ENCODE measurements at places on chromosomes 3 and 15.
A peak's percentile ranks its signal among the peaks of the same experiment; 100 is the strongest.

DNA sequence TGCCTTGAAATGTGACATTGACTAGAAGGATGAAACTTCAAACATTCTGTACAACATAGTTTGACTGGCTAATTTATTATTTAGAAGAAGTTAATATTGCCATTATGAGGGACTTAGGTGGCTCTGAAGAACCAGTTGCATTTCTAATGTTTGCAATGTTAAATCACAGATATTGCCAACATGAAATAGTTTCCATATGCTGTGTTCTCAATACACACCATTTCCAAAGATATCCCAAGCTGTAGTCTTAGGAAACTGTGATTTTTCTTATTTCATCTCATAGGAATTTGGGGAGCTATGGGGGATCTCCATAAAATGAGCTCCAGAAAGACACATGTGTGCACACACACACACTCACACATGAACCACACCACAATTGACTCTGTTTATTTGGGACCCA, 36.3 kb downstream of the ALG1L2 start:
- DNase-seq: no peak

DNA sequence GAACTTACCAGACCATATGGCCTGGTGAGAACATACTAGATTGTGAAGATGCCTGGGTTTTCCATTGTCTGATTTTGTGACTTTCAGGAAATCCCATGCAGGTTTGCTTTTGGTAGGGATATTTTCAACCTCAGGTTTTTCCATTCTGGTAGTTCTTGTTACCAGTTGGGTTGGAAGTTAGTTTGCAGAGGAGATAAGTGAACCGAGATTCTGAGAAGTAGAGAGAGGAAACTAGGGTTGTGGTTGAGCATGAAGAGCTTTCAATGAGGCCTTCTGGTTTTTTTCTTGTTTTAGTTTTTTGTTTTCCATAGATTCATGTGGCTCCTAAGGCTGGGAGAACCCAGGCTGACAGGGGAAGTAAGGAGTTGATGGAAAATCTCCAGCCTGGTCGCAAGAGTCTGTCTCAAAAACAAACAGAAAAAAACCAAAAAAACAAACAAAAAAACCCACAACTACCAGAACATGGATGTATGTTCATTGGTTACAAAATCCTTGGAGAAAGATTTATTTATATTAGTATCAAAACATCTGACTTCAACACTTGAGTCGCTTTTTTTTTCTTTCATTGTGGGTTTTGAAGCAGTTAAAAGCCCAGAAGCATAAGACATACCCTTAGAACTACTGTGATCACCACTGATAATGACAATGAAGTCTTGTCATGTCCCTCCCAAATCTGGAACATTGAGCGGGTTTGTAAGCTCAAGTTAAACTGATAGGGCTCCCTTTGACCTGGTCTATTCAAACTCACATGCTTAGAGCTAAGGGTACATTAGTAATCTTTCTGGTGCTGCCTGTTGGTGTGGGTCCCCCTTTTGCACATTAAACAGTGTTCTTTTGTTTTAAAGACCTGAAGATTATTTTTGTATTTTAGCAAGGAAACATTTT, 3.2 kb downstream of the GPR171 start:
- DNase-seq: no peak

GRCh38 chr3:187747506-187747905, 2.2 kb upstream of the BCL6 start:
- DNase-seq: no peak

DNA sequence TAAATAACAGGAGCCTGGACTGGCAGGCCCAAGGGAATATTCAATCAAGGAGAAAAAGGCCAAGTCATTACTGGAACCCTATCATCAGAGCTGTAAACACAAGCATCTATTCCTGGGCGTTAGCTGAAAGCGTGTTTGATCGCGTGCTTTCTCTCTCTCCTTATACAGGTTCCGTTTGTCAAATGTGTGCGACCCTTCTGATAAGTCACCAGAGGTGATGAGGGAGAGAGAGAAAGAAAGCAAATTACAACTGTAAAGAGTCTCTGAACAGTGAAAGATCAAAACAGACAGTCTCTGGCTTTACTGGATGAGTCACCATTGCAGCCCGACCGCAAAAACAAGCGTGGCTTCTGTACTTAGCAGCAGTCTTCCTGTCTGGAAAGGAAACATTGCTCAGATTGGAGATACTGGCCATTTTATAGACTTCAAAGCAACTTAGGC, 39.5 kb upstream of the TPRG1 start:
- DNase-seq: peak; percentile 61

- DNase-seq: no peak
These were observed 233.8 kb downstream of the NTRK3 start for GRCh38 chr15:88022716-88023115.

- no peak for DNase-seq
These were observed 9.4 kb downstream of the SLC6A20 start for GRCh38 chr3:45786801-45787495.

DNA sequence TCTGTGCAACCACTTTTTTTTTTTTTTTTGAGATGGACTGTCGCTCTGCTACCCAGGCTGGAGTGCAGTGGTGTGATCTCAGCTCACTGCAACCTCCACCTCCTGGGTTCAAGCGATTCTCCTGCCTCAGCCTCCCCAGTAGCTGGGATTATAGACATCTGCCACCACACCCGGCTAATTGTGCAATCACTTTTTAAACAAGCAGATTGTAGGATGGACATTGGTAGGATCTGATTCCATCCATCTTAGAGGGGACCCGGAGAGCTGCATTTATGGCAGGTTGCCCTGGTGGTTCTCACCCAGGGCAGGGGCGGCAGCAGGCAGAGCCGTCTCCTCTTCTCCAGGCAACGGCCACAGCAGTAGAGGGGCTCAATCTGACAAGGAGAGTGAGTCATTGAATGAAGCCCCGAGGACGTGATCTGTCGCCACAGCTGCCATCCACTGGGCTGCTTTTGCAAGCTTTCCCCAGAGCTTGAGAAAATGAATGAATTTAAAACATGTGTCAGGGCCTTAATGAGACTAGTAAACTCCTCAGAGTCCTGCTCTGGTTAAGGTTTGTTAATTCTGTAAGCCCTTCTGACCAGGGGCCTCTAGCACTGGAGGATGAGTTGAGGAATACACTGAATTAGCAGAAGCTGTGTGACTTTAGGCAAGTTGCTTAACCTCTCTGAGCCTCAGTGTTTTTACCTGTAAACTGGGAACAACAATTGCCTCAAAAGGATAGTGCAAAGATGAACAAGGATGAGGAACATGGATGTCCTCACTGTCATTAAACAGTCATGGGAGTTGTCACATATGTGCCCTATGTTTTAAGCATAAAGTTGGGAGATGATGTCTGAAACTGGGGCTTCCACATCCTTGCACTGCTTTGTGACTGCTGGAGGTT, 129.1 kb downstream of the ASB7 start:
- DNase-seq: no peak

- no peak for DNase-seq
These were observed 76.7 kb upstream of the SATB1 start for GRCh38 chr3:18501679-18502343.

DNA sequence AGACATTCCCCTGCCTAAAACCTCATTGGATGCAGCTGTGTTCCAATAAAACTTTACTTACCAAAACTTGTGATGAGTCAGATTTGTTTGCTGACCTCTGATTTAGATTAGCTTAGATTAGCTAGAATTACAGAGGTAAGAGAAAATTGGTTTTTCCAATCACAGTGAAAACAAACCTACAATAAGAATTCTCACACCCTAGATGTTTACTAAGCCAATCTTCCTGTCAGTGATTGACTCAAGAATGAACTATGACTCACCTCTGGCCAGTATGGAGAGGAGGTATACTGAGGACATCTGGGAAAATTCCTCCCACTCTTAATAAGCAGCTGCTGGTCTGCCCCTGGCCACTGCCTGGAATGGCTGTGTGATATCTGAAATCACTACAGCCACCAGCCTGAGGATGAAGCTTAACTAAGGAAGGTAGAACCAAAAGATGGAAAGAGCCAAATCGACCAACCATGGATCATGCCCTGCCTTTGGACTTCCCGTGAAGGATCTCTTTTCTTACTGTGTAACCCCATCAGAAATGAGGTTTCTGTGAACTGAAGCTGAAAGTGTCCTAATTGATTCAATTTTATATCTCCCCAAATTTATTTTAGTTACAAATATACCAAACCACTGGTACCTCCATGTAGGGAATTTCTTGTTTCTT, 19.0 kb upstream of the GHSR start:
- no peak for DNase-seq

- DNase-seq: no peak
These were observed 1407.1 kb downstream of the SI start for GRCh38 chr3:163671201-163671600.

DNA sequence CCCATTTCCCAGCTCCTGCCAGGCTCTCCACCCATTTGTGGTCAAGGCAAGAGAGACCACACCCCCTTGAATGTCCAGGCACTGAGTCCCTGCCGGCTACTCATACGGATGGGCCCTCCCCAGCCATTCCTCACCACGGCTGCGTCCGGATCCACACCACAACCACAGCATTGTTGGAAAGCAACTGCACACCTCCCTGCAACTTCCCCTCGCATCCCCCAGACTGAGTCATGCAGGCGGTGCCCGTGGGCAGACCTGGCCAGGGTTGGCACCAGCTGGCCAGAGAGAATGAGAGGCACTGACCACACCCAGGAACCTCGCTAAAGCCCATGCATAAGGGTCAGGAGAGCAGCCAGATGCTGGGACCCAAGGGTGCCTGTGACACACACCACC, 30.5 kb downstream of the LOXL1 start:
- DNase-seq: no peak

DNA sequence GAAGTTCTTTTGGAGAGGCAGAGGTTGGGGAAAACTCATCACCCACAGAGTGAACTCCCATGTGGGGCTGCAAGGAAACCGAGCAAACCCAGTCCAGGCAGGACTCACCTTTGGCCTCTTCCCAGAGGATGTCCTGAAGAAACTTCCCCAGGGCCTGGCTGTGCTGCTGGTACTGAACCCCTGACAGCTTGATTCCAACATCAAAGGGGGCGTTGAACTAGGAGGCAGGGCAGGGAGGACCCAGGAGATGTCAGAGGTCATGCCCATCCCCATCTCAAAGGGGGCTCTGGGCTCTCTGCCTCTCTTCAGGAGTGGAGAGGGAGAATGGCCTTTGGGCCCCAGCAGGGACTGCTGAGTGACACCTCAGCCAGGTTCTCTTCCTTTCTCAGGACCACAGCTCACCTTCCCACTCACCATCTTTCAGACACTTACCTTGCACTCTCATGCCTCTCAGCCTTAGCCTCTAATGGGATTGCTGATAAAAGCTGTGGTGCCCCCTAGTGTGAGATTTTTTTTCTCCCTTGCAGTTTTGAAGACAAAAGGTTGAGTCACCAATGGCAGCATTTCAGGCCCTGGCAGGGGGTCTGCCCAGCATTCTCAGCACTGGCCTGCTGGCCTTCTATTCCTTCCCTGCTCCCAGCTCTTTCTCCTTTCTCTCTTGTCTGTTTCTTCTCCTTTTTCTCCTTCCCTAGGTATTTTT, 6.0 kb downstream of the GHRL start:
- peak; percentile 24 for DNase-seq

GRCh38 chr15:29542994-29543393, 273.4 kb upstream of the NSMCE3 start:
- no peak for DNase-seq

DNA sequence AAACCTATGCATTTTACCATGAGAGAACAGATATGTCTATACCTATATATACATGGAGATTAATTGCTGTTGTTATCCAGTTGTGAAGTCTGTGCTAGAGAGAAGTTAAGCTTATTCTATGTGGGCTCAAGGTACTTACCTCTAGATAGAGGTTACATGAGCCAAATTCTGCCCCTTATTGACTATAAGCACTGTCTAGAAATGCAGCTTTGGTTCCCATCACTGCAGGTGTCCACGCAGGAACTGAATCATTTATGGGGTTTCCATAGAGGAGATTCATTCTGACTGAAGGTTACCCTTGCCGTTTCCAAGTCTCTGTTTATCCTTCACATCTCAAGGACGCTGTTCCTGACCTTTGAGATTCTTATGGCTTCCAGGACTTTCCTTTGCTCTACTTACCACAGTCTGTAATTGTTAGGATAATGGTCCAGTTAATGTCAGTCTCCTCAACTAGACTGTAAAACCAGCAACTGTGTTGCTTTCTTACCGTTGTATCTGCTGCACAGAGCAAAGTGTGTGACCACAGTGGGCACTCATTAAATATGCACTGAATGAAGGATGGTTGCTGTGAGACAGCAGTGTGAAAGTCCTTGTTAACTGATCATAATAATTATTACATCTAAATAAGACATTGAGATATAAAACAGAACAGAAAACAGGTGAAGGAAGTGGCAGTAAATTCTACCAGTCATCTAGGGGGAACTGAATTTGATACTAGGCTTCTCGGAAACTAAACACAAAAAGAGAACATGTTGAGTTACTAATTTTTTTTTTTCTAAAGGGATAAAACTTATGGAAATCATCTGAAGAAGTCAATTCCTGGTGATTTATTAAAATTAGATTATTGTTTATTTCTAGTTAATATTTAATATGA, 44.0 kb upstream of the BCL6 start:
- DNase-seq: no peak

- DNase-seq: no peak
These were observed 198.6 kb upstream of the NR2E3 start for GRCh38 chr15:71611553-71612396.

GRCh38 chr15:85718271-85718971, 76.3 kb downstream of the KLHL25 start:
- DNase-seq: no peak

DNA sequence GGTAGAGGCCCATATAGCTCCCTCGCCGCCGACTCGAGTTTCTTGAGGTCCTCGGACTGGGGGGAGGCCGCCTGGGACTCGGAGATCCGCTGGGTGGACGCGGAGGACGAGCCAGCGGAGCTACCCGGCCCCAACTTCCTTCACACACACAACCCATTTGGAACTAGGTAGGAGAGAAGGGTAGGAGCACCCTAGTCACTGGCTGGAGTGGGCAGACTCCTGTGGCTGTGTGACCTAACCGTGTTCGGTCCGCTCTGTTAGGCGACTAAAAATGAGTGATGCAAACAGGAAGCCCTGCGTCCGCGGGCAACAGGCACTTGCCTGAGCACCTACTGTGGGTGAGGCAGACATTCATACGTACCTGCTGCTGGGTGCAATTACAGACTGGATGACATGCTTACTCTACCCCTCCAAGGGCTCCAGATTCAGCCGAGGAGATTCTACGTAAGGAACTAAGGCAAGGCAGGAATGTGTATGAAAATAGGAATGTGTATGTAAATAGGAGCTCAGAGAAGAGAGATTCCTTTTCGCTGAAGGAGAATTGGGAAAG, 4.6 kb upstream of the SIN3A start:
- DNase-seq: peak; percentile 43

- DNase-seq: no peak
These were observed 8.0 kb downstream of the GABRR3 start for GRCh38 chr3:98027085-98027446.

- no peak for DNase-seq
These were observed 84.2 kb upstream of the SLC4A7 start for GRCh38 chr3:27568393-27568792.

GRCh38 chr3:187522293-187522692, 147.9 kb downstream of the SST start:
- no peak for DNase-seq

- DNase-seq: no peak
These were observed 330.1 kb downstream of the ARPP21 start for GRCh38 chr3:35969406-35969805.

- DNase-seq: no peak
These were observed 3.9 kb downstream of the RPL35A start for GRCh38 chr3:197953881-197954280.
